ENCODE measurements at places on chromosomes 7 and 10.

DNA sequence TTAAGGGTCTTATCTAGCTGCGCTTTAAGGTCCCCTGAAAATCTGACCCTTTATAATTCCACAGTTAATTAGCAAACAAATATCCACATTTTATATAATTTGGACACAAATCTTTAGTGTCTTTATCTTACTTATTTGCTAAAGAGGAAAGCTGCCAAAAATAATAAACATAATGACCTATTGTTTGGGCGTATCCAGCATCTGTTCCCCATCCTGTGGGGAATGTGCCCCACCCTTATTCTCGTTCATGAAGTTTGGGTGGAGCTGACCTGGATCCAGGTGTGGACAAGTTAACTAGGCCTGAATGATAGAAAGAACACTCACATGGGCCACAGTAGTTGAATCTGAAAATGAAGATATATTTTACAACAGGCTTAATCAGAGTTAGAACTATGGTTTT is 218.3 kb downstream of the CRPPA start:
- no peak for DNase-seq

DNA sequence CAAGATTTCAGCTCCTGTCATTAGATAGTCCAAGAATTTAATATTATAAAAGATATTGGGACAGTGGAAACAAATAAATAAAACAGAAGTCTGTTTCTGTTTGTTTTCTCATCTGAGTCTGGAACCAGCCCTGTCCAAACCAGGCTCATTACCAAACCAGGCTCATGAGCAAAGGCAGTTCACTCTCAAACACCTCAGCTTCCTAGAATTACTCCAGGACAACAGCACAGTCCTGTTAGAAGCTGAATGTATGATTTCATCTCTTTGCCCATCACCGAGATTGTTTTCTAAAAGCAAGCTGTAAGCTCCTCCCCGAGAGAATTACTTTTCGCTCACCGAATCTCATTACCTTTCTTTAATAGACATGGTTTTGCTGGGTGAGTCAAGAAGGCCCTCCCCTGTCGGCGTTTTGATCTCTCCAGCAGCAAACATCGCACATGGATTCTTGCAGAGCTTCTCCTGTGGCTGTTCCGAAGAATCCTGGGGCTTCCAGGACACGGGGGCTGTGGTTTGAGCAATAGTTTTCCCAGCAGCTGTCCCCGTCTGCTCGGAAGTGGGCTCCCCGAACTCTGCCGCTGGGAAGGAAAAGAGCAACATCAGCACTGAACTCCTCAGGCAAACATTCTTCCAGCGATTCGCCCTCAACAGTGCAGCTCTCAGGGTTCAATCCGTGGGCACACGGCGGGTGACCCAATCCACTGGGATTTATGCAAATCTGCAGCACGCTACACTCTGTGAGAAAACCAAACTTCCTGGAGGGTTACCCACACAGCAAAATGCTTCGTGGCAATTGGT is 112.5 kb downstream of the SVIL start:
- DNase-seq, result no peak

DNA sequence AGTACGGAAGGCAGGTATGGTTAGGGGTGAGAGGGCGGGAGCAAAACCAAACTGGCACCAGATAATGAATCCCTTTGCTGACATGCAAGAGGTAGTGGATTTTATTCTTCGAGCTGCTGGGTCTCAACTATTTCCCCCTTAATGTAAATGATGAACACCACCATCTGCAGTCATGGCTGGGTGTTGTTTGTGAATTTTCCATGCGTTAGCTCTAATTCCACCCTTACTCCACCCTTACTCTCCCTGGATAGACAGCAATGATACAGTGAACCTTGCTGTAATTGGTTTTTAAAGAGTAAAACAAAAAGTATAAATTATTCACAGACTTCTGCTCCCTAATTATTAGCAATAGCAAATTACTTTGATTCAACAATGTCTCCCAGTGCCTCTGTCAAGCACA is 74.5 kb upstream of the PDE1C start:
- DNase-seq, result no peak

- no peak for DNase-seq
Measured at GRCh38 chr10:8418631-8419030, 364.1 kb downstream of the GATA3 start.

DNA sequence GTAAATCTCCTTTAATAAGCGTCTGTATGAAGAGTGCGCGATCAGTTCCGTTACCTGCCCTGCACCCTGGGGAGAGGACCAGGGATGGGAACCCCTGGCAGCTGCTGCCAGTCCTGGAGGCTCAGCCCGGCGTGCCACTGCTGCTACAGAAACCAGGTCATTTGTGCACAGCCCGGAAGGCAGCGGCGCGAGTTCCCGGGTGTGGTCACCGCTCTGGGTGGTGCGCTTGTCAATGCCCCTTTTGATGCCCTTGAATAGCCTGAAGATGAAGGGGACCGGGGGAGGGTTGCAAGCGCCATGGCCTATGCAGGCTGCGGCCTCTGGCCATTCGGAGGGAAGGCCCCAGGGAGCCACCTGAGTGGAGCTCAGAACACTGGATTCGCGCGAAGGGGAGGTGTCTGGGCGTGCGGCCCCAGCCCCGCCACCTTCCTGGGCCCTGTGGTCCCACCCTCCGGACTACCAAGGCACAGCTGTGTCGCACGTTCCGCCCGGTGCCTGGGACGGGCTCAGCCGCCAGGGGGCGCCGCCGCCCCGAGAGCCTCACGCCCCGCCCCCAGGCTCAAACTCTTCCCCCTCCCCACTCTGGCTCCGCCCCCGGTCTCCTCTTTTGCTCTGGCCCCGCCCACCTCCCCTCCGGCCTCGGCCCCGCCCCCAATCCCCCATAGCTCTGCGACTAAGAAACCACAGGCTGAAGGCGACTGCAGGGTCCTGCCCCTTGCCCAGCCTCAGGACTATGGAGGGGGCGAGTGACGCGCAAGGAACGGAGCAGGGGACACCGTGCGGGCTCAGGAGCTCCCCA is 16.5 kb downstream of the AP5Z1 start:
- DNase-seq, result peak; percentile 60

- DNase-seq, result no peak
Measured at GRCh38 chr7:19970514-19970913, 197.1 kb upstream of the TMEM196 start.

DNA sequence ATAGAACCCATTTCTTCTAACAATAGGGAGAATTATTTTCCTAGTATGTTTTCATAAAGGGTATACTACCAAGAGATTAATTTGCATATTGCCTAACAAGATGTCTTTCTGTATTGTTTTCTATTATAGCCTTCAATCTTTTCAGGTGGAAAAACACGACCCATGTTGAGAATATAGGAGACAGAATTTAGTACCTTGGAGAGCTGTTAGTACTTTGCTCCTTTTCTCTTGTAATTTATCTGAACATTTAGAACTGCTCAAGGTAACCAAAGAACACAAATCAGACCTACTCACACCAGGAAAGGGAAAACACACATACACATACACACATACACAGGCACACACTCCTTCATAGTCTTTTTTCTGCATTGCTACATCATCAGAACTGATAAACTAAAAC is 7.8 kb upstream of the TRDMT1 start:
- no peak for DNase-seq

DNA sequence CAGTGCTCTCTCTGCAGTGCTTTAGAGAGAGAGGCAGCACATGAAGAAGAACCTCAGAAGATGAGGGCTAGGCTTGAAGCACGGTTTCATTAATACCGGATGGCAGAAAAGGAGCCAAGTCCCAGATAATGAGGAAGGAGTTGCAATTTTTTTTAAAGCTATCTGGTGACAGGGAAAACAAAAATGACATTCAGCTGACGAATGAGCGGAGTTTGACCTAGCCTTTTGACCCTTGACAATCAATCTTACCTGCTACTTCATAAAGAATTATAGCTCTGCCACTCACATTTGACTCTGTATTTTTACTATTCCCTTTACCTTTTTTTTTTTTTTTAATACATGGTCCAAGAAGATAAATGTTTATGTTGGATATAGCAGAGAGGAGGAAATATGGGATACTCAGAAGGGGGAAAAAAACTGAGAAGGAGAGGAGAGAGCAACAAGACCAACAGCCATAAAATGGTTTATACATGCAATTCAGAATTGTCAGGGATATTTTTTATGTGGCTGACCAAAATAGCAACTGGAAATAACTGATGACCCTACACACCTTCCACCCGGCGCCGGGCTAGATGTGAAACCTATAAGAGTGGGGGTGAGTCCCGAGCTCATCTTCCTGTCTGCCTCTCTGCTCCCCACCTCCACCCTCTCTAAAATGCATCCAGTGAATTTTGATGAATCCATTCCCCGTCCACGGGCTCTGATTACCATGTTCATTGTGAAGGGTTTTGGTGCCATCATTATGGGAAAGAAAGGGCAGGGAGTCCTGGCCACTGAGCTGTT is 274.4 kb upstream of the YAE1 start:
- no peak for DNase-seq

- no peak for DNase-seq
Measured at GRCh38 chr10:110303681-110304080, 1.0 kb downstream of the SMNDC1 start.

GRCh38 chr7:16270844-16271243 is 150.5 kb downstream of the CRPPA start:
- DNase-seq, result no peak

DNA sequence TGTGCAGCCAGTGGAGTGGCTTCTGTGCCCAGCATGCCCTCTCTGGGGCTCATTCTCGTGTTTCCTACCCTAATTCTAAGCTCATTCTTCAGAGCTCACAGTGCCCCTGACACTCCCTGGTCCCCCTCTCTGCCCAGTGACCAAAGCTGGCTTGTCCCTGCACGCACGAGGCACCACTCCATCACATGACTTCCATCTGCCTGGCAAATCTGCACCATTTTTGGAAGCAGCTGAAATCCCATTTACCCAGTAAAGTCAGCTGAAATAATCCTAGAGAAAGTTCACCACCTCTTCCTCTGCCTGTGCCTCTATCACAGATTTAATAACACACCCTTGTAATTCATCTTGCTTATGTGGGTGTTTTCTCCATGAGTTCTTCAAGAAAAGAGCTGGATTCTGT is 616.9 kb downstream of the PTPRN2 start:
- DNase-seq, result no peak

GRCh38 chr10:17784688-17785087 is 24.5 kb upstream of the MRC1 start:
- DNase-seq, result no peak

DNA sequence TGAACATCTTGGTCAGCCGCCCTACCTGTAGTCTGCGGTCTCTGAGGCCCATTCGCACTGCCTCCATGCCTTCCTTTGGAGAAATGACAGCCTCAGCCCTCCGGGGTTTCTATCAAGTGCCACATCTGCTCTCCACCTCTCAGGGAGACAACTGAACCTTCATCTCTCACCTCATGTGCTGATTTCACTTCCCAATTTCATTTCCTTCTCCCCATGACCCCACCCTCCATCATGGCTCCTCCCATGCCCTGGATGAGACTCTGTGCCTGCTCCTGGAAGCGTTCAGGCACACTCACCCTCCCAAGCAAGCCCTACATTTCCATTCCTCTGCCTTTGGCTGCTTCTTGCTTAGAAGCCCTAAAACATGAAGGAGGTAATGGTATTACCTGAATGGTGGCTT is 7.8 kb upstream of the SCD start:
- DNase-seq, result no peak

GRCh38 chr10:17085011-17085725 is 44.4 kb downstream of the CUBN start:
- DNase-seq, result no peak
